Right hindlimb (tissue), 1 donor: ENCODE measurements at places on chromosomes 6 and 20.

DNA sequence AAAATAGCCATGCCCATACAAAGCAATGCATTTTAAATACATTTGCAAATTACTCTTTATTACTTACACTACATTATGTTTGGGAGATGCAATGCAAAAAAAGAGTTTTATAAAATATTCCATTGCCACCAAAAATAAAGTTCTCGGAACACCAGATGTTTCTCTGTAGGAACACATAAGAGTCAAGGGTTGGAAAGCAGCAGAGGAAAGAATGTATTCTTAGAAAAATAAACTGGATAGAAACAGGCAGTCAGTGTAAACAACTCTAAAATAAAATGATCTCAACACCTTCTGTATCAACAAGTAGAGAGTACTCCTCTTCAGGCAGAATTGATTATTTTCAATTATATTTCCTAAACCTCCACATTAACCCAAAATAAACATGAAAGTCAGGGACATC is 28.1 kb downstream of the KIF13A start:
- no peak for DNase-seq

DNA sequence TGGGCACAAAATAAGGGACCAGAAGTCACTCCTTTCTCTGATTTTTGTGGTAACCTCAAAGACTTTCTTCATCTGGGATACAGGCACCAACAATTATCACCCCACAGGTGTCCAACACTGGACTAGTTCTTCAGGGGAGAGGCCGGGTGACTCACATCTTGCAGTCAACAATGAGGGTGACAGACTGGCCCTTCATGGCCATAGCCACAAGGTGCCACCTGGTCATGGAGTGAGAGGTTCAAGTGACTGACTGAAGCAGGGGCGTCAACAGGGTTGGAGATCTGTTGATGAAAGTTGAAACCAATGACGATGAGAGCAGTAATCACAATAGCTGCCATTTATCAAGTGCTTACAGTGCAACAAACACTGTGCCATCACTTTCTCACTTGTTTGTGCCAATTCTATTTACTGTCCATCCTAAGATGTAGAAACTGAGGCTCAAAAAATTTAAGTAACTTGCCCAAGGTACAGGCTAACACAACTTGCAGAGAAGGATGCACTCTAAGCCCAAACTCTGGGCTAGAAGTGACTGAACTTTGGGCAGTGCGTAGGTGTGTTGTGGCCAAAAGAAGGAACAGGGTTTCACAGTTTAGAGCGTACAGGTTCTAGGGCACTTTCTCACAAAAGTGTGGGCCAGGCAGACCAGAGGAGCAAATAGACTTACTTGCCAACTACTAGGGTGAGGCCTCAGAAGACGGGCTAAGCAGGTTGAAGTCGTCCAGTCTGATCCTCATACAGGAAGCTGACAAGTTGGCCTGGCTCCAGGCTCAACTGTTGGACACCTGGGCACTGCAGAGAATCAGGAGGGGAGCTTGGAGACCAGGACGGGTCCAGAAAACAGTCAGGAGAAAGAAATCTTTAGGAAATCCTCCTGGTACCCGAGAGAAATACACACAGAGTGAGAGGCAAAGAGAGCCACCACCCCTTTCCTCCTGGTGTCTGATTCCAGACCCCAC is 30.4 kb downstream of the HLA-DPB1 start:
- DNase-seq = no peak

GRCh38 chr20:58155148-58155925 is 73.1 kb downstream of the ANKRD60 start:
- no peak for DNase-seq

DNA sequence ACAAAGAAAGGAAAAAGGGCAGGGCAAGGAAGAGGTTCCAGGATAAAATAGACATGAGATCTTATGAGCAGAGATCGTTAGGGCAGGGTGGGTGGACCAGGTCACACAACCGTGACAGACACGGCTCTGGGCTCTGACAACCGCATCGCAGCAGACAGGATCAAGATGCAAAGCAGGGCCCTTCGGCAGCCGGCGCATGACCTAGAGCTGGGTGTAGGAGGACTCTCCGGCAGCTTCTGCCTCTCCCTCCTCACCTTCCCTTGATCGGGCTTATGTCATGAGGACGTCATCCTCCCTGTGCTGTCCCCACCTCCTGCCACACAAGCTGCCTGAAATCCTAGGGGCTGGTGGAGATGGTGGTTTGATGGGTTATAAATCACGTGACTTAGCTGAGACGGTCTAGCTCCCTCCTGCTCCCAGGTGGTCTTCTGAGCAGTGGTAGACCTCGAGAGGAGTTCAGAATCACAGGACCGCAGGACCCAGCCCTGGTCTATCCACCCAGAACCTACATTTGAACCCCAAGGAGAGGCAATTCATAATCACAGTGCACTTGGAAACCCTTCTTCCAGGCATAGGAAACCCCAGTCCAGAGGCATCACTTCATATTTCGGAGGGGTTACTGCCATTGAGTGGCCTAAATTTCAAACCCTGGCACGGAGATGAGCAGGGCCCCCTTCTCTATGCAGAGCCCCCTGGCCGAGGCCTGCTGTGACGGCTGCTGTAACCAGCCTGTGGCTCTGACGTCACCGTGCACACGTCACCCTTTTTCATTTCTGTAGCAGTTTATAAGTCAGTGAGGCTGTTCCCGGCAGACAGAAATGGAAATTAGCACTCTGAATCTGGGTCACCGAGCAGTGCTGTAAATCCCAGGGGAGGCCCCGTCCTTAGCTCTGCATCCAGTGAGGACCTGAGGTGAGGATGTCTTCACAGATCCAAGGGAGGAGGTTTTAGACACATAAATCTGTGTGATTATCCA is 8.7 kb upstream of the CCR6 start:
- no peak for DNase-seq

- no peak for DNase-seq
Measured at GRCh38 chr20:44572551-44573500, 9.6 kb upstream of the PKIG start.

DNA sequence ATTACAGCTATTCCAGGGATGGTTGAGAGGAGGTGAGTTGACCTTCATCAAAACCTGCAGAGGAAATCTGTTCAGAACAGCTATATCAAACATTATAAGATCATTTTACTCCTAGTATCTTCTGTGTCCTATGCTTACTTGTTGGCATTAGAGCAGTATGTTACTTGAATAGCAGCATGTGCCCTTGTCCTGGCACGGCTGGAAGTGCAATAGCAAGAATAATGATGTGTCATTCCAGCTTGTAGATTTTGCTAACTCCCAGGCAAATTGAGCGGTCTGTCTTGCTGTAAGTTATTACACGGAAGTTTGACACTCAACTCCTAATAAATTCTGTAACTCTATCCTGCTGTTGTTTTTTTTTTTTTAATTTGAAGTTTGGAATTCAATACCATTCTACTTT is 385.5 kb downstream of the TENT5A start:
- DNase-seq = no peak

DNA sequence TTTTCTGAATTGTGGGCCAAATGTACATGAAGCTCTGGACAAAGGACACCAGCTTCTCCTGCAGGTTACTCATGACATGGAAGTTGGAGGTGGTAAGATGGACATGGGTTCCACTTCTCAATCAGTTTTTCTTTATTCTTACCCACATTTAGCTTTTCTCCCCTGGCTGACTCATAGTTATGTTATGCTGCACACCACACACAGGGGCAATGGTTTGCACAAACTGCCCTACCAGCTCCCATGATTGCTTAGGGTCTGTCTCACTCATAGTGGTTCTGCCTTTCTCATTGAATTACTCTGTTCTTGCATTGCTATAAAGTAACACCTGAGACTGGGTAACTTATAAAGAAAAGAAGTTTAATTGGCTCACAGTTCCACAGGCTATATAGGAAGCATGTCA is 4.5 kb upstream of the CD109 start:
- no peak for DNase-seq

GRCh38 chr6:43402820-43403219 is 24.5 kb upstream of the ABCC10 start:
- no peak for DNase-seq

DNA sequence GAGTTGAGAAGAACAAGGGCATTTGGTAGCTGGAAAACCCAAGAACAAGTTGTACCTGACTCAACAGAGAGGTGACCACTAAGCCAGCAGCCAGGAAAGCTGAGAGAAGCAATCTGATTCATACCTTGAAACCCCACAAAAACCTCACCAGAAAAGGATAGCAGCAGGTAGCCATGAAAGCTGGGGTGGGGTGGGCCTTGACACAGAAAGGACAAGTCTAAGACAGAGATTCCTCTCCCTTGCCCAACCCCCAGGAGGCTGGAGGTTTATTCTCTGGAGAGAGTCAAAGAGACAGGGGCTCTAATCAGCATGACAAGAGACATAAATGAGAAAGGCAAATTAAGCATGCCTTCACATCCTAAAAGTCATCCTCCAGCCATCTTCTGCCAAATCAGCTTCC is 151.7 kb upstream of the DST start:
- DNase-seq = no peak

DNA sequence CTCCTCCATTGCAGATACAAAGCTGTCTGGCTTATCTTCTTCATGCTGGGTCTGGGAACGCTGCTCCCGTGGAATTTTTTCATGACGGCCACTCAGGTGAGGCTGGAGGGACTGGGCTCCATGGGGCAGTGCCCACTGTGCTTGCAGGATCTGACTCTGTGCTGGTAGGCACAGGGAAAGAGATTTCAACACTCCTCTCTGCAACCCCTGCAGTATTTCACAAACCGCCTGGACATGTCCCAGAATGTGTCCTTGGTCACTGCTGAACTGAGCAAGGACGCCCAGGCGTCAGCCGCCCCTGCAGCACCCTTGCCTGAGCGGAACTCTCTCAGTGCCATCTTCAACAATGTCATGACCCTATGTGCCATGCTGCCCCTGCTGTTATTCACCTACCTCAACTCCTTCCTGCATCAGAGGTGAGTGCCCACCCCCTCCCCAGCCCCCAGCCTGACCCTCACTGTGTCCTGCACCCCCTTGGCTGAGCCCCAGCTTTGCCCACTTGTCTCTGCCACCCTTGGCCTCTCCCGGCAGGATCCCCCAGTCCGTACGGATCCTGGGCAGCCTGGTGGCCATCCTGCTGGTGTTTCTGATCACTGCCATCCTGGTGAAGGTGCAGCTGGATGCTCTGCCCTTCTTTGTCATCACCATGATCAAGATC is 6.1 kb downstream of the SLC29A1 start:
- DNase-seq = no peak

GRCh38 chr6:16045238-16045637 is 83.6 kb upstream of the MYLIP start:
- no peak for DNase-seq
